Activated gamma-delta T cell (primary cell): ENCODE measurements at places on chromosomes 4 and X.

DNA sequence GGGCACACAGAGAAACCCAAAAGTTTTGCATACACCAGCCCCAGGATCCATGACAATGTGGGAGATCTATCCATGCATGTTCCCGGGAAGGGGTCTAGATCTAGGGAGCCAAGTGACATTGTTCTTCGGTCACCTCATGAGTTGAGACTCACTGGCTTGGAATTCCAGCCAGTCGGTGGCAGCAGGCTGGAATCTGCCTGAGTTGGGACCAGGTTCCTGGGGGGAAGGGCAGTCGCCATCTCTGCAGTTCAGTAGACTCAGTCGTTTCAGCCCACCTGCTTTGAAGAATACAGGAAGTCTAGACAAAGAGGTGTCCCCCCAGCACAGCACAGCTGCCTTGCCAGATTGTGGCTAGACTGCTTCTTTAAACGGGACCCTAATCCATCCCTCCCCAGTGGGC is 46.0 kb upstream of the PBDC1 start:
- DNase-seq, result no peak

- no peak for DNase-seq
Observed at GRCh38 chrX:7330556-7330955, 182.6 kb upstream of the PUDP start.

DNA sequence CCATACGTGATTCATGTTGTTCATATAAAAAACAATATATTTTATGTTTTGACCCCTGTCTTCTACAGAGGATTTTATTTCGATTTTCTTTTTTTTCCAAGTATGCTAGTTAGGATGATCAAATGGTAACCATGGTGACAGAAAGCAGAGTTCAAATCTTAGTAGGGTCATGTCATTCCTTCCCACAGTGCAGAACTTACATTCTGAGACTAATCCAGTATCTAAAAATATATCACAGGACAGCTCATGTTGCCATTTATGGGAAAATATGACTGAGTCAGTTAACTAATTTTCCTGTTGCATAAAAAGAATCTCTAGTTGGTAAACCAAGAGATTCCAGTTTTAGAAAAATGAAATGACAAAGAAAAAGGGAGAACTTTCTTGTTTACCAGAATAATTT is 209.5 kb downstream of the PARM1 start:
- DNase-seq, result no peak

- no peak for DNase-seq
Observed at GRCh38 chr4:37757121-37757520, 69.4 kb upstream of the PGM2 start.

DNA sequence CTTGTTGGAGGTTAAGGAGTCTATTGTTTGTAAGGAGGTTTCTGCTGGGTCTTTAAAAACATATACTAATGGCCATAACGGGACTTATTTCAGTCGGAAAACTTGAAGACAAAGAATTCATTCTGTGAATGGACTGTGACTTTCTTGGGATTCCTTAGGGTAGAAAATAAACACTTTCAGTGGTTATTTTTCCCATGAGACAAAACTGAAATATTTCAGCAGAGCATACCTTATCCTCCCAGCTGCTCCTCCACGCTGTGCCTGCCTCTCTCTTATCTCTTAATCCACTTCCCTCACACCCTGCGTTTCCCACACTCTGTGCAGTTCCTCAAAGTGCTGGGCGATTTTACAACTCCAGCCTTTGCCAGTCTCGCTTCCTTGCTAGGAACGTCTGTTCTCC is 47.1 kb upstream of the SORBS2 start:
- DNase-seq, result no peak

- no peak for DNase-seq
Observed at GRCh38 chrX:110159865-110160264, 157.0 kb downstream of the TMEM164 start.

- DNase-seq, result no peak
Observed at GRCh38 chr4:8571702-8572685, 8.2 kb upstream of the GPR78 start.

- no peak for DNase-seq
Observed at GRCh38 chrX:123581586-123581985, 151.3 kb downstream of the THOC2 start.

DNA sequence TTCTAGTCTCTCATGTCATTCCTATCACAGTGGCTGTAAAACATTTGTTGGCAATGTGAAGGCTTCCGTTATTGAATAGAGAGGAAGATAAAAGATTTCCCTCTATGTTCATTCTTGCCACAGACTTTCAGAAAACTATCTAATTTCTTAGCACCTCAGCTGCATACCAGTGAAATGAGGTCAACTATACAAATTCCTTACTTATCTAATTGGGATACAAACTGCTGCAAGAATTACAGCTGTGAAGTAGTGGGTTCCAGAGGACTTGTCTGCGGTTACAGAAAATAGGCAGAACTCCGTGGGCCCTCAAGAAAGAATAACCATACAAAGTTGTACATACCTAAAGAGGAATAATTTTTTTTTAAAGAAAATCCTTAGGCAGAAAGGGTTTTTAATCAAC is 175.8 kb downstream of the PPP1R2C start:
- DNase-seq, result no peak

GRCh38 chr4:115781528-115782146 is 668.2 kb upstream of the NDST4 start:
- DNase-seq, result no peak
